ENCODE measurements at places on chromosomes 16 and 17.
A peak's percentile ranks its signal among the peaks of the same experiment; 100 is the strongest.

- no peak for DNase-seq
Measured at GRCh38 chr17:75832652-75833400, 11.4 kb downstream of the UNC13D start.

GRCh38 chr17:1275962-1276736 lies 3.3 kb upstream of the TRARG1 start:
- DNase-seq, result peak; percentile 56

DNA sequence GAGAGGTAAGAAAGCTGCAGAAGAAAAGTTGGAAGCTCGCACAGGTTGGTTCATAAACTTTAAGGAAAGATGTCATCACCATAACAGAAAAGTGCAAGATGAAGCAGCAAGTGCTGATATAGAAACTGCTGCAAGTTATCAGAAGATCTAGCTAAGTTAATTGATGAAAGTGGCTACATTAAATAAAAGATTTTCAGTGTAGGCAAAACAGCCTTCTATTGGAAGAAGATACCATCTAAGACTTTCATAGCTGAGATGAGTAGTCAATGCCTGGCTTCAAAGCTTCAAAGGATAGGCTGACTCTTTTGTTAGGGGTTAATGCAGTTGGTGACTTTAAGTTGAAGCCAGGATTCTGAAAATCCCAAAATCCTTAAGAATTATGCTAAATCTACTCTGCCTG lies 24.0 kb downstream of the CYLD start:
- no peak for DNase-seq

GRCh38 chr16:48317614-48318315 lies 67.4 kb downstream of the SIAH1 start:
- no peak for DNase-seq

DNA sequence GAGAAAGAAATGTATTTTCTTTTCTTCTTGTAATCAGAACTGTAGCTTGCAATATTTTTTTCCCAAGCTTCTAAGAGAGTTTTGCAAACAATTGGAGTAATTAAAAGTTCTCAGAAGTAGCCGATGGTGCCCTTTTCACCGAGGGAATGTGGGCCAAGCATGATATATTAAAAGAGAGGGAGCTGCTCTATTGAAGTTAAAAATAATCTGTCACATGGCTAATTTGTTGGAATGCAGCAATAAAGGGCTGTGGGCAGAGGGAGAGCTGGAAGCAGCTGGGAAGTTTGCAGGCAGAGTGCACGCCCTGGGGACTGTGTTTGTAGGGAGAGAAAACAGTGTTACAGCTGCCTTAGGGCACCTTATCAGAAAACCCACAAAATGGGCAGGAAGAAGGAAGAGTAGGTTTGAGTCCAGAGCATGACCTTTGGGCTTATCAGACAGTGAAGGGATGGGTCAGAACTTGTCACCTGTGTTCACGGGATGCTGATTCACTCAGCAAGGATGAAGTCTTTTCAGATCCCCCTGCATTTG lies 18.5 kb upstream of the TERF2 start:
- DNase-seq, result no peak
